GM06990 (cell line): ENCODE measurements at places on chromosomes 4 and X.

GRCh38 chrX:119249891-119250290, 13.8 kb downstream of the PGRMC1 start:
- DNase-seq = no peak

GRCh38 chr4:108118505-108118904, 50.2 kb downstream of the LEF1 start:
- DNase-seq = peak; percentile 62

GRCh38 chr4:173821036-173821435, 291.0 kb upstream of the HAND2 start:
- DNase-seq = no peak

GRCh38 chrX:30085571-30085970, 129.8 kb upstream of the MAGEB2 start:
- no peak for DNase-seq

- DNase-seq = no peak
Measured at GRCh38 chr4:6852582-6852981, 57.0 kb upstream of the TBC1D14 start.

GRCh38 chr4:6876440-6876839, 33.2 kb upstream of the TBC1D14 start:
- DNase-seq = no peak

GRCh38 chr4:72663828-72664227, 94.8 kb upstream of the ADAMTS3 start:
- DNase-seq = no peak

- peak; percentile 35 for DNase-seq
Measured at GRCh38 chrX:123959281-123960063, 2.0 kb upstream of the STAG2 start.

- DNase-seq = peak; percentile 71
Measured at GRCh38 chrX:131741103-131741581, 197.3 kb downstream of the OR13H1 start.

- no peak for DNase-seq
Measured at GRCh38 chr4:155738548-155738947, 20.3 kb upstream of the GUCY1B1 start.

- DNase-seq = no peak
Measured at GRCh38 chr4:47913861-47914219, 543 bp downstream of the NFXL1 start.

DNA sequence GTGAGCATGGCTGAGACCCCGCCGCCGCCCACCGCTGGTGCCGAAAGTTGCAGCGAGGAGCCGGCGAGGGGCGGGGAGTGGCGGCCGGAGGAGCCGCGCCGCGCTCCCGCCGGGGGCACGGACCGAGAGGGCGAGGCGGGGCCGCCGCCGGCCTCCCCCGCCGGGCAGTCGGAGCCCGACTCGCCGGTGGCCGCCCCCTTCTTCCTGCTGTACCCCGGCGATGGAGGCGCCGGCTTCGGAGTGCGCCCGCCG, 16.5 kb downstream of the UTP3 start:
- DNase-seq = no peak

- no peak for DNase-seq
Measured at GRCh38 chrX:2710041-2710840, 19.1 kb downstream of the CD99 start.

DNA sequence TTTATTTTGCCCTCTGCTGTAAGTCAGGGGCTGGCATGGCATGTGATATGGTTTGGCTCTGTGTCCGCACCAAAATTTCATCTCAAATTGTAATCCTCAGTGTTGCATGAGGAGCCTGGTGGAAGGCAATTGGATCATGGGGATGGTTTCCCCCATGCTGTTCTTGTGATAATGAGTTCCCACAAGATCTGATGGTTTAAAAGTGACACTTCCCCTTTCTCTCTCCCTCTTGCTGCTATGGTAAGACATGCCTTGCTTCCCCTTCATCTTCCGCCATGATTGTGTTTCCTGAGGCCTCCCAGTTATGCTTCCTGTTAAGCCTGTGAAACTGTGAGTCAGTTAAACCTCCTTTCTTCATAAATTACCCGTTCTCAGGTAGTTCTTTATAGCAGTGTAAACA, 72.0 kb upstream of the MSX1 start:
- DNase-seq = no peak

- no peak for DNase-seq
Measured at GRCh38 chrX:150873616-150874015, 24.9 kb downstream of the CD99L2 start.

GRCh38 chr4:14841801-14842768, 160.2 kb upstream of the CPEB2 start:
- DNase-seq = no peak

GRCh38 chrX:92270936-92271855, 492.0 kb downstream of the PCDH11X start:
- no peak for DNase-seq

GRCh38 chrX:153304988-153305736, 16.4 kb downstream of the PNMA6F start:
- DNase-seq = no peak

DNA sequence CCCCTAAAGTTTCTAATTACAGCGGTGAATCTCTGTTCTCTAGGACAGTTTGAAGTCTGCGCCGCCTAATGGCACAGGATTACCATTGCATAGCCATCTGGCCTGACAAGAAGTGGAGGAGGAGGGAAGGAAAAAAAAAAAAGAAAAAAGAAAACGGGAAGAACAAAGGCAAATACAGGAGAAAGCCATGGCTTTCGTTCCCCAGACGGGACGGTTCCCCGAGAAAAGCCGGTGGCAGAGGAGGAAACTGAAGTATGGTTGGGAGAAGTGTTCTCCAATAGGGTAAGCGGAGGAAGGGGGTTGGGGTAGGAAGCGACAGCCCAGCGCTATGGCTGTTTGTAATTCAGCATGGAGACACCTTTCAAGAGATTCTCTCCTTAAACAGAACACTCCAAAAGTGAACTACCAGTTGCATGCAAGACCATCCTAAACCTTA, 80.8 kb downstream of the HMGN5 start:
- peak; percentile 46 for DNase-seq

GRCh38 chr4:186158021-186158813, 33.1 kb upstream of the CYP4V2 start:
- no peak for DNase-seq

- no peak for DNase-seq
Measured at GRCh38 chr4:58477513-58477912, 1367.3 kb upstream of the IGFBP7 start.

DNA sequence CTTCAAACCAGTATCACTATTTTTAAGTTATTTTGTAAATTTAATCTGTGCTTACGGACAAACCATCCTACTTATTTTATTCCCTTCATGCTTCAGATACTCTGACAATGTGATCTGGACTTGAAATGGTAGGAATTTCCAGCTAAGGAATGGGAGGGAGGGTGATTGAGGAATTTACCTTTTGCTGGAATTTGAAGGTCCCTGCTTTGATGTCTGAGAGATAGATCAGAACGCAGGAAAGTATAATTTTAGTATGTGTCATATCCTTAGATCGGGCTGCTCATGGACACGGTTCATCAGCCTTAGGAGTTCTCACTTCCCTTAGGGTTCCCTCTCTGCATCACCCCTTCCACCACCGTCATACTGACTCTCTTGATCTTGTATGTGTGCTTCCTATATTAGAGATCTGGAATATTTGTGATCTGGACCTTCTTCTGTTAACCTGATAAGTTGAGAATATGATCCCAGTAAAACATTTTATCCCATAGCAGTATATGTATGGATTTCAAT, 16.8 kb downstream of the OCRL start:
- no peak for DNase-seq

DNA sequence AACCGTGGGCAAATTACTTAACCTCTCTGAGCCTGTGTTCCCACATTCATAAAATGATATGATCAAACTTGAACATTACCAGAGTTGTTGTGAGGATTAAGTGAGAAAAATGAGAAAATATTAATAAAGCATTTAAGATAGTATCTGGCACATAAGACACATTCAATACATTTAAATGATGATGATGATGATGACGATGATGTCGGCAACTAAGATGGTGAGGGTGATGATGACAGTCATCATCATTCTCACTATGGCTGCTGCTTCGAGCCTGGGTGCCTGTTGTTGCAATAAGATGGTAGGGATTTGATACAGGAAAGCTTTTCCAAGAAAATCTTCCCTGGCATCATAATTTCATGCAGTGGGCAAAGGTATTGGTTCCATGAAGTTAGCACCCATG, 11.1 kb downstream of the TMEM164 start:
- DNase-seq = no peak

DNA sequence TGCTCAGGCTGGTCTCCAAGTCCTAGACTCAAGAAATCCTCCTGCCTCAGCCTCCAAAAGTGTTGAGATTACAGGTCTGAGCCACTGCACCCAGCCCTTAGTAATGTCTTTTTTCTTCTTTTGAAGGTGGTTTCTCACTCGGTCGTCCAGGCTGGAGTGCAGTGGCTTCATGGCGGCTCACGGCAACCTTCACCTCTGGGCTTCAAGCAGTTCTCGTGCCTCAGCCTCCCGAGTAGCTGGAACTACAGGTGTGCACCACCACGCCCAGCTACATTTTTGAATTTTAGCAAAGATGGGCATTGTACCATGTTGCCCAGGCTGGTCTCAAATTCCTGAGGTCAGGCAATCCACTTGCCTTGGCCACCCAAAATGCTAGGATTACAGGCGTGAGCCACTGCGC, 32.3 kb upstream of the ASMTL start:
- no peak for DNase-seq

- no peak for DNase-seq
Measured at GRCh38 chr4:102828497-102828808, 1.1 kb upstream of the UBE2D3 start.

DNA sequence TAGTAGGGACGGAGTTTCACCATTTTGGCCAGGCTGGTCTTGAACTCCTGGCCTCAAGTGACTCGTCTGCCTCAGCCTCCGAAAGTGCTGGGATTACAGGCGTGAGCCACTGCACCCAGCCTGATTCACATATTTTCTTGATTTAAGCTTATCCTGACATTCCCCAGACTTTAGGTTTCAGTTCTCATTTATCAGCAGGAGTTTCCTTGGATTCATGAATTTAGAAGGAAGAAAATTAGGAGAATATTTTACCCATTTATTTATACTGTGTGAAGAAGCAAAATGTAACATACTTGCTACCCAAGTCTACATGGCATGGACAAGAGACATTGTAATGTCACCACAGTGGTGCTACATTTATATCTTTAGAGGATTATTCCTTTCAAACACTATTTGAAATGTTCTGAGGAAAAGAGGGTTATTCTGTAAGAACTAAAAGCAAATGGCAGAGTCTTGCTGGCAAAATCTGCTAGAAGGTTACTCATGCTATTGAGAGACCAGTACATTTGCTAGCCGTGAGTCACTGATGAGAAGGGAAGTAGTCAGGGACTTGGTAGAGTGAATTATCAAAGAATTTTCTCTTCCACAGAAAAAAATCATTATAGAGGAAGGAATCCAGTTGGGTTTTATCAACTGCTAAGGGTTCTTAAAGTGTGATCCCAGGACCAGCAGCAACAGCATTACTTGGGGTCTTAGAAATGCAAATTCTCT, 26.1 kb upstream of the CFAP299 start:
- DNase-seq = no peak

GRCh38 chrX:17579026-17579425, 158.3 kb upstream of the SCML1 start:
- no peak for DNase-seq

GRCh38 chrX:152821145-152821765, 9.3 kb downstream of the CETN2 start:
- DNase-seq = no peak

DNA sequence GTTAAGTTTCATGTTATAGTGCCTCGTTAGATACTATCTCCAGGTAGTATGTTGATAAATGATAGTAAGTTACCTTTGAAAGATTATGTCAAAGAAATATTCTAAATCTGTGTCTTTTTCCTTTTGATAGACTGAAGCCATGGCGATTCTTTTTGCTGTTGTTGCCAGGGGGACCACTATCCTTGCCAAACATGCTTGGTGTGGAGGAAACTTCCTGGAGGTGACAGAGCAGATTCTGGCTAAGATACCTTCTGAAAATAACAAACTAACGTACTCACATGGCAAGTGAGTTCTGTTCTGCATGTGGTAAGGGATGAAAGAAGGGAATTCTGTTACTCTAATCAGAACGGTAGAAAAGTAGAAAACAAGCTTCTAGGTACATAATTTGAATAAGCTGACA, 8.2 kb downstream of the VAMP7 start:
- DNase-seq = no peak

DNA sequence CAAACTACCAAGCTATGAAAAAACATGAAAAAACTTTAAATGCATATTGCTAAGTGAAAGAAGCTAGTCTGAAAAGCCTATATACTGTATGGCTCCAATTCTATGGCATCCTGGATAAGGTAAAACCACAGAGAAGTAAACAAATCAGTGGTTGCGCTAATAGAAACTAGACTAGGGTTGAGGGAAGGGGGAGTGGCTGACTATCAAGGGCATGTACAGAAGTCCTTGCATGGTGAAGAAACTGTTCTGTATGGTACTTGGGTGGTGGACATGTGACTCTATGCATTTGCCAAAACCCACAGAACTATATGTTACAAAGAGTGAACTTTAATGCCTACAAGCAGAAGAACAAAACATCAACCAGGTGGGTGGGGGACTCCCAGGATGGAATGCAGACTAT, 96.8 kb downstream of the MTMR1 start:
- no peak for DNase-seq

GRCh38 chr4:173367285-173367684, 3.5 kb upstream of the SAP30 start:
- peak; percentile 13 for DNase-seq

- no peak for DNase-seq
Measured at GRCh38 chrX:155968326-155968661, 29.2 kb upstream of the IL9R start.

DNA sequence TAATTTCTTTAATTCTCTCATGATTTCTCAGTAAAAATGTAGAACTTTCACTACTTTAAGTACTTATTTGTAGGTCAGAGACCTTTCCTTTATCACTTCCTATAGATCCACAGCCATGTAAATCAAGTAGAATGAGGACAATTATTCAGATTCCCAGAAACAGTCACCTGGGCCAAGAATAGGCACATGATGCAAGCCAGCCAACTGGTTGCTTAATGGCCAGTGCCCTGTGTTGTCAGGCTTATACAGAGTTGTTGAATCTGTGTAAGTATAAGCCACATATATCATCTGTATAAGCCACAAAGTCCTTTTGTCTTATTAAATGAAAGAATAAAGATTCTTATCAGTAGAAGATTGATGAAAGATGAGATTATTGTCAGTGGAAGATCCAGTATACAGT, 5.2 kb downstream of the BANK1 start:
- DNase-seq = no peak

GRCh38 chr4:146582864-146583263, 55.8 kb upstream of the POU4F2 start:
- DNase-seq = no peak

GRCh38 chr4:176788971-176789370, 3.8 kb downstream of the VEGFC start:
- DNase-seq = no peak

- DNase-seq = no peak
Measured at GRCh38 chrX:137565921-137566745, at the start of gene ZIC3. TSS of gene ZIC3 (plus strand) at chrX:137566127. CDS start at chrX:137566692, 565 bp downstream.

DNA sequence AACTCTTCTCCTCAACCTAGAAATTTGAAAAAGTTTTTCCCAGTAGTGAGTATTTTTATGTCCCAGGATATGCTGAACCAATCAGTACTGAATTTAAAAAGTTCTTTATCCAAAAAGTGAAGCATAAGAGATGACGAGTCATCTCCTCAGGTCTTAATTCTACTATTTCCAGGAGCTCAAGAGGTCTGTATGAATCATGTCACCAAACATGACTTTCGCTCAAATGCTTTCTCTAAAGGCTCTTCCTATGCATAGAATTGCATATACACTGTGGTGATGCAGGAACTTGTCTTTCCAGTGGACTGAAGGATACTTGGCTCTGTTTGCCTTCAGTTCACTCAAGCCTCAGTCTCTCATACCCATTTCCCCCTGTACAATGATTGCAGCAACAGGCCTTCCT, 36.1 kb downstream of the ZNF41 start:
- DNase-seq = no peak

- DNase-seq = no peak
Measured at GRCh38 chr4:1873776-1874175, 2.6 kb downstream of the NSD2 start.
